ENCODE measurements at places on chromosomes 7 and 10.
A peak's percentile ranks its signal among the peaks of the same experiment; 100 is the strongest.

- no peak for DNase-seq
Measured at GRCh38 chr7:139643951-139644585, 120.6 kb downstream of the CLEC2L start.

GRCh38 chr10:26449726-26450125 lies 11.6 kb downstream of the APBB1IP start:
- no peak for DNase-seq

DNA sequence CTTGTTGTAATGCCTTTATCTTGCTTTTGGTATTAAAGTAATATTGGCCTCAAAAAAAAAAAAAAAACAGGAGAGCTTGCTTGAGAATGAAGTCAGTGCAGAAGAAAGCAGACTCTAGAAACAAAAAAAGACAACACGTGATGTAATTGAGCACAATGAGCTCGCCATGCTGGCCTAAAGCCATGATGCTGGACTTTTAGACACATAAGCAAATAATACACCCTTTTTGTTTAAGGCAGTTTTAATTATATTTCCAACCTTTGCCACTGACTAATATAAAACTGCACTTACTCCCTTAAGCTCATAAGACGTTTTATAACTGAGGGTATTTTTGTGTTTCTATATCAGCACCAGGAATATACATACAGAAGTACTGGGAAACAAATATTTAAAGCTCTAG lies 798.3 kb downstream of the KCNMA1 start:
- no peak for DNase-seq

GRCh38 chr10:120735773-120736371 lies 115.3 kb upstream of the WDR11 start:
- no peak for DNase-seq

GRCh38 chr10:128519581-128519980 lies 393.4 kb upstream of the MKI67 start:
- DNase-seq, result no peak

GRCh38 chr7:6495597-6496262 lies 48.0 kb upstream of the DAGLB start:
- DNase-seq, result no peak

- DNase-seq, result no peak
Measured at GRCh38 chr10:115355162-115355760, 262.1 kb downstream of the ATRNL1 start.

GRCh38 chr7:47204709-47205108 lies 377.2 kb downstream of the TNS3 start:
- no peak for DNase-seq

- DNase-seq, result no peak
Measured at GRCh38 chr10:110641256-110641655, 2.9 kb upstream of the RBM20 start.

DNA sequence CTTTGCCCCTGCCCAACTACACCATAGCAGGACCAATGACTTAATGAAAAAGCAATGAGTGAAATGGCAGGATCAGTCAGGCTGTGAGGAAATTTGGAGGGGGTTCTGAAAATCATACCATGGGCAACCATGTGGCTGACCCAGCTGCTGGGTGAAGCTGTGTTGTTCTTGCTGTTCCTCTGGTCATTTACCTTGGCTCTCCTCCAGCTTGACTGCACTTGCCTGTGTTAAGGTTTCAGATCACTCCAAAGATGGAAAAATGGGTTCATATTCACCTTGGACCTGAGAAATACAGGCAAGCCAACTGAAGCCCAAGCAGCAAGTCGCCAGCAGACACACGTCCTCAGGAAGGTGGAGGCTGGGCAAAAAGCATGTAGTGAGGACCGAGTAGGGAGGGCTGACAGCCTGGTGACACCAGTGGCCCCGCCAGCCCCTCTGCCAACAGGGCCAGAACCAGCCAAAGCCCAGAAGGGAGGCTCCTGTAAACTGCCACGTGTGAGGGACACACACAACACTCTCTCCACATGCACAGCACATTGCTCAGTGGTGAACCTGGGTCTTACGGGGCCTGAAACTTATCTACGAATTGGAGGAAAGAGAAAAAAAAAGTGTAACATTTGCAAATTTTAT lies 40.1 kb downstream of the PARP12 start:
- no peak for DNase-seq

- no peak for DNase-seq
Measured at GRCh38 chr7:20401861-20402746, 71.4 kb downstream of the ITGB8 start.

DNA sequence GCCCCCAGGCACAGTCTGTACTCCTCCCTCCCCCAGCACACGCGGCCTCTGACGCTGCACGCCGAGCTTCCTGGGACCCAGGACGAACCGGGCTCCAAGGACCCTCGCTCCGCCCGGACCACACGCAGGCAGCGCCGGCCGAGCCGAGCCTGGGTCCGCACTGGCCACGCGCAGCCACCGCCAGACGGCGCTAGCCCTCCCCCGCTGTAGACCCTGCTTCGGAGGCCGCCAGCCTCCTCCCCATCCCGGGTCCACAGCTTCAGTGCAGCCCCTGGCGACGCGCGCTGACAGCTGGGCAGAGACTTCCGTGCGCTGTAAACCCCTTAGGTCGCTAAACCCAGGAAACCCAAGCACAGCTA lies 936 bp upstream of the TCERG1L start:
- DNase-seq, result no peak

DNA sequence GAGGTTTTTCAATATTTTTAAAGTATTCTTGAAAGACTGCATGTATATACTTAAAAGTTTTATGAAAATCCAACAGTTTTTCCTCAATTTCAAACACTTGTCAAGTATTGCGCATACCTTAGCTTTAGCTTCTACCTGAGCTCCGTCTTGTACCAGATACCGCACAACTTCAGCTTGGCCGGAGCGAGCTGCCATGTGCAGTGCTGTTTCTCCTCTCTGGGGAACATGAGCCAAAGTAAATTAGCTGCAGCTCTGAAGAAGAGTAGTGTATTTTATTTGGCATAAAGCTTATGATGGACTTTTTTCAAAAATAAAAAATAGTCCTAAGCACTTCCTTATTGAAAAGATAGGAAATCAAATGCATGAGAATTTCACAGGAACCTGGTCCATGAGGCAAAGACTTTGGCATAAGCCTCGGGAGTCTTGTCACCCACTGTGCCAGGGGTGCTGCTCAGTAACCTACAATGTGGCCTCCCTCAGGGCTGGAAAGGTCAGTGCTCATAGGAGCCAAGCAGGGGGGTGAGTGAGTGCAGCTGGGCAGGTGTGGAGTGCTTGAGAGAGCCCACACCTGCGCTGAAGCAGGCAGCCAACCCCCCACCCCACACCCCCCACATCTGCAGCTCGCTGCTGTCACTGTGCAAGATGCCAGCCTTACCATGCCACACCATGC lies 189.5 kb downstream of the ANK3 start:
- DNase-seq, result no peak

GRCh38 chr7:136923111-136923667 lies 54.7 kb downstream of the CHRM2 start:
- no peak for DNase-seq

- no peak for DNase-seq
Measured at GRCh38 chr10:24374134-24374915, 165.4 kb downstream of the KIAA1217 start.

DNA sequence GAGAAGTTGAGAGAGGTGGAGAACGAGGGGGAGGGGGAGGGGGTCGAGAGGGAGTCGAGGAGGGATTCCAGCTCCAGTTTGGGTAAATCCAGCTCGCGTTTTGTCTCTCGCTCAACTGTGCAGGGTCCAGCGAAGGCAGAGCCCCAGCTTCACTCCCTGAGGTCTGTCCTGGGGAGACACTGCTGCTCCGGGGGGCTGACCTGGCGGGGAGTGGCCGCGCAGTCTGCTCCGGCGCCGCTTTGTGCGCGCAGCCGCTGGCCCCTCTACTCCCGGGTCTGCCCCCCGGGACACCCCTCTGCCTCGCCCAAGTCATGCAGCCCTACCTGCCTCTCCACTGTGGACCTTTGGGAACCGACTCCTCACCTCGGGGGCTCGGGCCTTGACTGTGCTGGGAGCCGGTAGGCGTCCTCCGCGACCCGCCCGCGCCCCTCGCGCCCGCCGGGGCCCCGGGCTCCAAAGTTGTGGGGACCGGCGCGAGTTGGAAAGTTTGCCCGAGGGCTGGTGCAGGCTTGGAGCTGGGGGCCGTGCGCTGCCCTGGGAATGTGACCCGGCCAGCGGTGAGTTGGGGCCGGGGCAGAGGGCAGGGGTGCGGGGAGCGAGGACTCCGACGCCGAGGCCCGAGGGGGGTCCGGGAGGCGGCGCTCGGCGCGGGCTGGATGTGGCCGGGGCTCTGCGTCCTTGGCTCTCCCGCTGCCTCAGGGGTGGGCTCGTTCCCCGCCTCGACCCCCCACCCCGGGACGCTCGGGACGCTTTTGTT lies at the start of gene TET1:
TET1 (plus strand) TSS at position 152 of the 757 bp plus-strand sequence. CDS start 12,002 bp downstream, outside the sequence.
- DNase-seq, result peak; percentile 33

DNA sequence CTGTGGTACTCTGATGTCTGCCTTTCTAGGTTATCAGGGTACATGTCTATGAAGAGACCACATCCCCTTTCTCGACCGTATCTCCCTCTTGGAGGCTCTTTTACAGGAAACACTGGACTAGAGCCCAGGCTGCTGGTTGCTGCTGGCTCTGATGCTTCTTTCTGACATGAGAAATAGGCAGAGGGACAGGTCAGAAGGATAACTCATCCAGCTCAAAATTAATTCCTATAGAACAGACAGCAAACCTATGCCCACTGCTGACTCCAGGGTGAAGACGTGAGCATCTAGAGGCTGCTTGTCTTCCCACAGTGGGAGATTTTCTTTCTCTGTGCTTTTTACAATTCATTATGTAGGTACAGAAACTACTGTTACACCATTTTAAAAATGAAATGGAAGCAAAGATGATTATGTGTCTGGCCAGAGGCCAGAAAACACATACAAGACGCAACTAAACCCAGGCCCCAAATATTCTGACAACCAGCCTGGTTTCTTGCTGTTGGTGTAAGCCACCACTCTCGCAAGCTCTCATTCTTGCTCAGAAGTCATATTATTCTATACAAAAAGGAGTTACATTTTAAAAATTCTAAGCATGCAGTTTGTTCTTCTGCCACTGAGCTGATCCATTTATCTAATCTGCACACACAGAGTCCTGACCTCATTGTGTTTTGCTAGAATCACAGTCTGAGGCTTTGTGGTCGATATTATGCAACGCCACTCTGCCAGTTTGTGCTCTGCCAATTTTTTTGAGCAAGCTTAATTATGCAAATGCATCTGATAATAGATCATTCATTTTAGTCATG lies 424.3 kb downstream of the KIF20B start:
- DNase-seq, result no peak

DNA sequence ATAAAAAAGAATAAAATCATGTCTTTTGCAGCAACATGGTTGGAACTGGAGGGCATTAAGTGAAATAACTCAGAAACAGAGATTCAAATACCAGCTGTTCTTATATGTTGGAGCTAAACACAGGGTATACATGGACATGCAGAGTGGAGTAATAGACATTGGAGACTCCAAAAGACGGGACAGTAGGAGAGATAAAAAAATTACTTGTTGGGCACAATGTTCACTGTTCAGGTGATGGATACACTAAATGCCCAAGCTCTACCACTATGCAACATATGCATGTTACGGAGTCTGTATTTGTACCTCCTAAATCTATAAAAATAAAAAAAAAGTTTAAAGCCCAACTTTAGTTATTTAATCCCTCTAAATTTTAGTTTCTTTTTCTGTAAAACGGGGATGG lies 184.6 kb upstream of the TPK1 start:
- no peak for DNase-seq

- no peak for DNase-seq
Measured at GRCh38 chr7:99448855-99449254, 10.1 kb downstream of the CPSF4 start.

GRCh38 chr10:102935939-102936605 lies 18.0 kb downstream of the CNNM2 start:
- no peak for DNase-seq

- DNase-seq, result no peak
Measured at GRCh38 chr7:47478017-47478344, 103.9 kb downstream of the TNS3 start.

DNA sequence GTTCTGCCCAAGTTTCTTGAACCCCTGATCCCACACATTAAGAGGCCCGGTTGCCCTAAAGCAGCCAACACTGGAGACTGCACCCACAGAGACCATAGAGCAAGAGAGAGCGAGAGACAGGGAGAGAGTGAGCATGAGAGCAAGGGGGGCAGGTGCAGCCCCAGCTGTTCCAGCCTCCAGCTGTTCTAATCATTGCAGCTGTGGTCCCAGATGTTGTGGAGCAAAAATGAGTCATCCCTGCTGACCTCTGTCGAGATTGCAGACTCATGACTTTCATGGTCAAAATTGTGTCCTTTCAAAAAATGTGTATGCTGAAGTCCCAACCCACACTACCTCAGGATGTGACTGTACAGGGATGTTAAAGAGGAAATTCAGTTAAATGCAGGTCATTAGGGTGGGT lies 143.9 kb upstream of the FRMD4A start:
- no peak for DNase-seq

GRCh38 chr7:50939021-50939420 lies 156.3 kb upstream of the GRB10 start:
- no peak for DNase-seq

- DNase-seq, result no peak
Measured at GRCh38 chr7:137657476-137658189, 189.1 kb downstream of the DGKI start.

DNA sequence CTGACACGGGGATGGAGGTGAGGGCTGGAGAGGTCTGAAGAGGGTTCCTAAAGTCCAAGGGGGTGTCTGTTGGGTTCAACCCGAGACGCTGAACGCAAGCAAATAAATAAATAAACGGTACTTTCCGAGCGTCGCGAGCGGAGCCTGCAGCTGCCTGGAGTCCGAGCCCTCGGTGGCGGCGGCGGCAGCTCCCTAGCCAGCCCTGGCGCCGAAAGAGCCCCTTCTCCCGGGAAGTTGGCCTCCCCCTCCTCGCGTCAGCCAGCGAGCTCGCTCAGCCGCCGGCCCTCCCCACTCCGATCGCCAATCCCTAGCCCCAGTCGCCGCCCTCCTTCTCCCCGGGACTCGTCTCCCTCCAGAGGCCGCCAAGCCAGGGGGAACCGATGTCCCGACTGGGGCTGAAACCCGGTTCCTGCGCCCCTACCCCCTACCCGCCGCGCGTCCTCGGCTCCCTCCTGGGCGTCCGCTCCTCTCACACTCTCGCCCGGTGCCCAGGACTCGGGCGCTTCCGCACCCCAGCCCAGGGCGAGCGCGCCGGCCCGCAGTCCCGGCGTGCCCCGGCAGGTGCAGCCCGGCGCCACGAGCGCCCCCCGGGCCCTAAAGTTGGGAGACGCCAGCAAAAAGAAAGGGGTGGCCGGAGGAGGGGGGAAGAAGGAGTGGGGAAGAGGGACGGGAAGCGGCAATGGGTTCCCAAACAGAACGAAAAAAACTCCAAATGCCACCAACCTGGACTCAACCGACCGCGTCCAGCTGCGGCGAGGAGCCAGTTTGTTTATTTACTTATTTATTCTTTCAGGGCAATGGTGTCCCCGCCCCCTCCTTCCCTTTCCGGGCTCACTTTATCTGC lies at the start of gene GFRA1:
GFRA1 (minus strand) TSS at position 767 of the 844 bp plus-strand sequence. CDS start 1,177 bp downstream, outside the sequence.
- no peak for DNase-seq

GRCh38 chr7:21717323-21717722 lies 174.5 kb downstream of the DNAH11 start:
- no peak for DNase-seq

DNA sequence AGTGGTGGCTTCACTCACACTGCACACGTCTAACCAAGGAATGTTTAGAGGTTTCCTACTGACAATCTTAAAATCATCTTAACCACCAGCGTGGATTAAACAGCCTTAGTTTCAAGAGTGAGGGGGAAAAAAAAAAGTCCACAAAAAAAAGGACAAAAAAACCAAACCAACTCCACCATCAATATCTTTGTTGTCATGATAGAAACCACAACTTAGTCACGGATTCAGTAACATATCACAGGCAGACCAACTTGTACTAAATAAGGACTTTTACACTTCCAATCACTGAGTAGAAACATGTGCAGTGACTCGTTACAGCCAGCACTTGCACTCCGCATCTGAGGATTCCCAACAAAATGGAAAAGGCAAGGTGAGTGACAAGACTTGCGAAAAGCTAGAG lies 46.5 kb downstream of the FAM171A1 start:
- no peak for DNase-seq

All from hypothalamus (tissue), 51 donors.